Stimulated activated CD8-positive, alpha-beta memory T cell treated with anti-CD3 and anti-CD28 coated beads, Interleukin-4, amount 100 ng/mL, for 1 hour (primary cell): ENCODE measurements at places on chromosomes 6 and 20.

DNA sequence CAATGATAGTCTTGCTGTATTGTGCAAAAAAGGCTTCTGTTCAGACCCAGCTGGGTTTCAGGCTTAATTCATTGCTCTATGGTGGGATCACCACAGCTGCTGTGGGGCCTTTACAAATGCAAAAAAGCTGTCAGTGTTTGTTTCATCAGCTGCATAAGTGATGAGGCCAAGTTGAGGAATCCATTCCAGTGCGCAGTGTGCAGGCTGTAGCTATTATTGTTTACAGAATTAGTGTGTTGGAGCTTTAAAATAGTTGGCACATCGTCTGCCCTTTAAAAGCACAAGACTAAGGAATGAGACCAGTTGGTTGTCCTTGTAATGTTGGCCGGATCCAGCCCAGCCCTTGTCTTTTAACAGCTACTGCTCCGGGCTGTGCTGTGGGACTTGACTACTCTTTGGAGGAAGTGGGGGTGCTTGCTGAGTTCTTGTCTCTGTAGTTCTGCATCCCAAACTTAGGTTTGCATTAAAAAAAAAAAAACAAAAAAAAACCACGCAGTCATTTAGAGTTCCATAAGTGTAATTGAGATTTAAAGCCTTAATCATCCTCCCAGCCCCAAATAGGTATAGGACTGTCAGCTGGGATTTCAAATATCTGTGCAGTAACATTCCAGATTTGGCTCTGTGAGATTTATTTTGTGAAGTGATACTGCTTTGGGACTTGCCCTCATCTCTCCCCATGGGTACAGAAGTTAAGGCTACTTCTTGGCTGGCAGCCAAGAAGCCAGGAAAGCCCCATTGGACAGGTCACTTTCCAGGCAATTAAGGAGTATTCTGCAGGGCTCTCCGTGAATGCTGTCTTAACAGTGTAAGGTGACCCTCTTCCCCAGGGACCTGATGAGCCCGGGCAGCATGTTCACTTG, 19.3 kb downstream of the JARID2 start:
- DNase-seq = no peak

- no peak for DNase-seq
Measured at GRCh38 chr20:4153251-4153650, 137.9 kb upstream of the RNF24 start.

GRCh38 chr6:83193747-83194566, 800 bp downstream of the RWDD2A start:
- DNase-seq = no peak

- no peak for DNase-seq
Measured at GRCh38 chr20:10040070-10040975, 5.5 kb downstream of the ANKEF1 start.
